ENCODE measurements at places on chromosomes 5 and 9.

GRCh38 chr9:87107072-87107471, 159.8 kb upstream of the GAS1 start:
- peak; percentile 52 for DNase-seq

- DNase-seq = no peak
Measured at GRCh38 chr9:19199012-19199411, 31.5 kb upstream of the DENND4C start.

GRCh38 chr5:150485693-150486401, 22.1 kb upstream of the NDST1 start:
- DNase-seq = peak; percentile 57

GRCh38 chr9:12060811-12061210, 632.4 kb upstream of the TYRP1 start:
- DNase-seq = peak; percentile 16

DNA sequence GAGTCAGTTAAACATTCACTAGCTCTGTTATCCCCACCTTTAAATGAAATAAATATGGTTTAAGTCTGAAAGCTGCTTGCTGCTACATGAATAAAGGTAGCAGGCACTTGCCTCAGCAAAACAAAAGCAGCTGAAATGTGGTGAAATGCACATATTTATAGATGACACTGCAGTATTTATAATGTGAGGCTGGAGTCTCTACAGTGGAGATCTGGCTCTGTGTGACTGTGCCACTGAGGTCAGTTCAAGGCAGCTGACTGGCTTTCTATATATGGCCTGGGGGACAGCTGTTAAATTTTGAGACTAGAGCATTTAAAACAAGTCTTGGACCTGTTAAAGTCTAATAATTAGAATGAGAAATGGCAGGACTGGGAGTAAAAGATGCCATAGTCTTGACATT, 859.6 kb upstream of the SEMA6A start:
- DNase-seq = no peak

DNA sequence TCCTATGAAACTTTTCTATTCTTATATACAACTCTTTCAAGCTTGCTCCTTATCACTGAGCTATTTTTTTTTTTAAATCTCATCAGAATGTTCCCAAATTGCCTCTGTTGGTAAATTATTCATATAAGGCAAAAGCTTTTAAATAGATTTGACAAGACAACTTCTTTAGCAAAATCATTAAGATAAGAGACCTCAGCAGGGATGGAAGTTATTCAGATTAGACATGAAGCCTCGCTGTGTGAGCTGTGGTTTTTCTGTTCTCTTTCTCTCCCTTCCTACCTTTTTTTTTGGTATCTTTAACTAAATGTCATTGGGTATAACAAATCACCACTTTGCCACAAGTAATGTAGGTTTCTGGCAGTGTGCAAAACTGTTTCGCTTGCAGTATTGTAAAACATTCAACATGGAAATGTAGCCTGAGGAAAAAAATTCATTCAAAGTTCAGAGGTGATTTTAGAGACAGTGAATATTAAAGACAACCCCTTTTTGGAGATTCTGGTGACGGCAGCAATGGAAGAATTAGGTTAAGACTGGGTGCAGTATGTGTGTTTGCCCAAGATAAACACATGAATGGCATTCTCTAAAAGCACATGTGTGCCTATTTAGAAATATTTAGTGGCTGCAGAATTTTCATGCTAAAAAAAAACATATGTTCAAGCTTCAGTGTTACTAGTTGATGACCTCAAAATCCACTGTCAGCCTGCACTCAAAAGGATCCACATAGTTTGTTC, 467.1 kb downstream of the ZNF608 start:
- DNase-seq = no peak

DNA sequence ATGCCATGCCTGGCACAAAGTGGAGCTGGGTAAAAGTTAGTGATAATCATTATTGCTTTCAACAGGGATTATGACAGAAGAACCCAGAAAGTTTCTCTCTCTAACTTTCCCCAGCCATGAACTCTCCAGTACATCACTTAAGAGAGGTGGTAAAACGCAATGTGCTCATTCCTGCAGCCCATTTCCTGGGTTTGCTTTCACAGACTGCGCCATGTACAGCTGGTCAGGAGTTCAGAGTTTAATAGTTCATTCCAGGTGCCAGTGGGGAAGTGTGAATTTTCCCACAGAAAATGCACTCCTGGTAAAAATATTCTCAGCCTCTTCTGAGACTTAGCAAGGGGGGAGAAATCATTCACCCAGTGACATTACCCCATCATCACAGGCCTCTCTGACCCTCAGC, 35.5 kb downstream of the ADAM19 start:
- peak; percentile 42 for DNase-seq

GRCh38 chr9:36835271-36835996, 198.6 kb downstream of the PAX5 start:
- DNase-seq = no peak

DNA sequence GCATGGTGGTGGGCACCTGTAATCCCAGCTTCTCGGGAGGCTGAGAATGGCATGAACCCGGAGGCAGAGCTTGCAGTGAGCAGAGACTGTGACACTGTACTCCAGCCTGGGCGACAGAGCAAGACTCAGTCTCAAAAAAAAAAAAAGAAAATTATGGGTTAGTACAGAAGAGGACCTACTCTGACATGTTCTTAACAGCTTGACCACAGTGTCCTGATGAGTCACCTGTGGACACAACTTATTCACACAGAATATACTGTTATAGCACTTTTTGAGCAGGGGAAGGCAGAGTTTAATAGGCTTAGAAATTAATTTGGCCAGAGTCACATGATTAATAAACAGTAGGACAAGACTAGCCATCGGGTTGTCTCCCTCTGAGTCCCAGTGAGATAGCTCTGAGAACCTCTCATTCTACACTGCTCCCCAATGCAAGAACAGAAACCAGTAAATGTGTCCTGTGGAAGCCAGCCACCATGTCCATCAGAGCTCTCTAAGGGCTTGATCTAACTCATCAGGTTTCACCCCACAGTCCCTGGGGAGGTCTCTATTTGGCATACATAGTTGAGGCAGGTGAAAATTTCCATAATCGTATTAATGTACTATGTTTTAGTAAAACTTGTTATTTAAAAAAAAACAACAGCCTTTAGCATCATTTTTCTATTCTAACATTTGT, 1077.9 kb upstream of the C9orf72 start:
- no peak for DNase-seq

- DNase-seq = no peak
Measured at GRCh38 chr9:100228352-100228869, 124.3 kb downstream of the TEX10 start.

DNA sequence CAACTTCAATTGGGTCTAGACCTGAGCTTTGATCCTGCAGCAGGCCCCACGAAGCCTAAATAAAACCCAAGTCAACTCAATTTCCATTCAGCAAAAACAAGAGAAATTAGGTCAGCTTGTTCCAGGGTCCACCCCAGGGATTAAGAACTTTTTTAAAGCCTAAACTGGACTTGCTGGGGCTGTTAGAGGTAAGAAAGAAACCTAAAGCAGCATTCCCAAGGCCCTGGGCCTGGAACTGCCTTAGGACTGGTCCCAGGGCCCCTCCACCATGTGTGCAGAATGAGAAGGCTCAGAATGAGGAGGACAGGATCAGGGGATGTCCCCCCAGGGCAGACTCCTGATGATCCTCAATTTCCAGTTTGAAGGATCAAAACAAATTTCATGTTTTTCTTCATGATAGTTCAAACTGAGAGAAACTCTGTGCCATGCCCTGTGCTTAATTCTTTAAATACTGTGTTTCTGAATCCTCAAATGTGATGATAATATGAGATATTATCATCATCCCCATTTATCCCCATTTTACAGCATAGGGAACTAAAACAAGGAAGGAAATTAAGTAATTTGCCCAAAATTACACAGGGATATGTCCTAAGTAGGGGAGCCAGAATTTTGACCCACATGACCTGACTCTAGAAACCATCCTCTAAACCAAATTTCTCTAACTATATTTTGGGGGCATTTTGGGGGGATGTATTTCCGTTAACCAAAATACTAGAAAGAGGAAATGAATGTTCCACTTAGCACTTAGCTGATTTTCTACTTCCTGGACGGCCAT, 64.5 kb downstream of the DENND1A start:
- DNase-seq = no peak

DNA sequence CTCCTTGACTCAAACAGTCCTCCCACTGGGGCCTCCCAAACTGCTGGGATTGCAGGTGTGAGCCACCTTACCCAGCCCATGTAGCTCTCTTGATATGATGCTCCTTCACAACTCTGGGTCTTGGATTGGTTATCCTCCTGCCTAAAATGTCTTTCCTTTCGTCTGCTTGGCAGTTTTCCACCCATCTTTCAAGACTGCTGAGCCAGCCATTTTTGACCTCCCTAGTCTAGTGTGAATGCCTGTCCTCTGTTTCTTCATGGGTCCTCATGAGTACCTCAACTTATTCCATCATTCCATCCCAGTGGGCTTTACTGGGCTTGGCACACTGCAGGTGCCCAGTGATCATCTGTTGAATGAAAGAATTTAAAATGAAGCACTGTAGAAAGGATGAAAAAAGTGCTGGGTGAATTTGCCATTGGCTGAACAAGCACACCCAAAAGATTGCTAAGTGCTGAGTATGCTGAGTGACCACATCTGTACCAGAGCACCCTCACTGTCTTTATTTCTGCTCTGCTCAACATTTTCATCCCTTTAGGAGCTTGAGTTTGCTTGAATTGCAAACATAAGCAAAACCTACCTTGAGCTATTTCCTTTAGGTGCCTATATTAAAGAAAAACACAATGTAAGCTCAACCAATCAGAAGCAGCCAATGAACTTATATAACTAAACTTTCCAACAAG, 84.8 kb upstream of the FAM169A start:
- peak; percentile 13 for DNase-seq

All from choroid plexus epithelial cell (primary cell).